Activated naive CD4-positive, alpha-beta T cell treated with anti-CD3 and anti-CD28 coated beads, Interleukin-2, amount 10 ng/mL, durations not matched to agents 7 days and 5 days (primary cell): ENCODE measurements at places on chromosomes 12 and 14.
A peak's percentile ranks its signal among the peaks of the same experiment; 100 is the strongest.

DNA sequence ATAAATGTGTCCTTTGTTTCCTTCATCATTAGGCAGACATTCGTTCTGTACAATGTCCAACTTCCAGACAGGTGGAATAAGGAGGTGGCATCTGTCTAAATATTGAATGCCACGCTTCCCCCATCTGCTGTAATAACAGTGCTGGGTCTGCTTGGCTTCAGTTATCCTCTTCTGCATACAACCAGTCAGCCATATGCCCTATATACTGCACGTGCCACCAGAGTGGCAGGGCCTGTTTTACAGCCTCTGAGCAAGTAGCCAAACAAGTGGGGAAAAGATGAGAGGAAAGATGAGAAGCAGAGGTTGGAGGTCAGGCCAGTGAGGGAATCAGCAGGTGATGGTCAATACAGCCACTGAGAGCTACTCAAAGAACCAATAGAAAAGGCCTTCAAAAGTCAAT lies 55.4 kb downstream of the OTX2 start:
- H3K4me3 ChIP-seq, result no peak overlapping the region
- H3K36me3 ChIP-seq, result no peaks in the 10 kb centered on the region
- peaks cover 6% of the 10 kb centered on the region for H3K27me3 ChIP-seq
- no peaks in the 10 kb centered on the region for H3K4me1 ChIP-seq
- H3K27ac ChIP-seq, result no peak overlapping the region
- DNase-seq, result no peak

- no peaks in the 10 kb centered on the region for H3K27me3 ChIP-seq
- H3K4me3 ChIP-seq, result no peak overlapping the region
- no peaks in the 10 kb centered on the region for H3K4me1 ChIP-seq
These were observed 380.3 kb upstream of the TBX3 start for GRCh38 chr12:115064296-115064695.

- H3K36me3 ChIP-seq, result no peaks in the 10 kb centered on the region
- no peak for DNase-seq
- no peaks in the 10 kb centered on the region for H3K4me1 ChIP-seq
- no peak overlapping the region for H3K4me3 ChIP-seq
- peaks cover under 1% of the 10 kb centered on the region for H3K27me3 ChIP-seq
These were observed 126.9 kb downstream of the TTC8 start for GRCh38 chr14:88951370-88951769.

DNA sequence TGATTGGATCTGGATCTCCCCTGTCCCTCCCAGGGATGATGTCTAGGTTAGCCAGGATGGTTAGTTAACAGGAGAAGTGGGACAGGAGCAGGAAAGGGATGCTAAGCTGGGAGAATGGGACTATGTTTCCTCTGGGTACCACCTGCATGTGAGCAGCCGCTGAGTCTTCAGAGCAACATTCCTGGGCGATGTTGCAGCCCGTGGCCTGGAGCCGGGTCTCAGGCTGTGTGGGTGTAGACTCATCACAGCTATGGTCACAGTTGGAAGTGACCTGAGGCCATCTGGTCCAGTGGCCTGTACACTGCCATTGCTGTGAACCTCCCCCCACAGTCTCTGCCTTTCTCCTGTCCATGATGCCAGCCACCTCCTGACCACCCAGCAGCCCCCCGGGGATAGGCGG lies 422.6 kb downstream of the DPF3 start:
- peaks cover 18% of the 10 kb centered on the region for H3K27me3 ChIP-seq
- H3K36me3 ChIP-seq, result peaks cover 2% of the 10 kb centered on the region
- H3K4me3 ChIP-seq, result no peak overlapping the region
- peaks cover 36% of the 10 kb centered on the region for H3K4me1 ChIP-seq
- no peak overlapping the region for H3K27ac ChIP-seq

GRCh38 chr12:31804185-31804504 lies 75.3 kb upstream of the AMN1 start:
- H3K36me3 ChIP-seq, result peaks cover 16% of the 10 kb centered on the region
- DNase-seq, result no peak
- no peaks in the 10 kb centered on the region for H3K27me3 ChIP-seq
- peak overlapping the region; percentile 12 for H3K27ac ChIP-seq
- H3K4me1 ChIP-seq, result peaks cover 51% of the 10 kb centered on the region

DNA sequence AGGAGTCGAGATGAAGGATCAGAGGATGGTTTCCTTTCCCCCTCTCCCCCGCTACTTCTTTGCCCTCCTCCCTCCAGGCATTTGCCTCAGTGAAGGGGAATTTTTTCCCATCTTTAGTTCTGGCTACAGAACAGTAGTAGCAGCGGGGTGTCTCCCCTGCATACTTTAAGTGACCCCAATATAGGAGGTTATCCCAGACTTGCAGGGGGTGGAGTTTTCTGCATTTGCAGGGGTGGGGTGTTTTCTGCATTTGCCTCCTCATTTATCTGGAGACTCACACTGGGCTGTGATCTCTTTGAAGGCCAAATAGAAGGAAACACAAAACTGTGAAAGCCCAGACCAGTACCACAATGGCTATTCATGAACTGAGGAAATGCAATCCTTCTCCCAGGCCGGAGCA lies 19.8 kb downstream of the PTPRB start:
- no peak overlapping the region for H3K27ac ChIP-seq
- H3K27me3 ChIP-seq, result peaks cover 8% of the 10 kb centered on the region

DNA sequence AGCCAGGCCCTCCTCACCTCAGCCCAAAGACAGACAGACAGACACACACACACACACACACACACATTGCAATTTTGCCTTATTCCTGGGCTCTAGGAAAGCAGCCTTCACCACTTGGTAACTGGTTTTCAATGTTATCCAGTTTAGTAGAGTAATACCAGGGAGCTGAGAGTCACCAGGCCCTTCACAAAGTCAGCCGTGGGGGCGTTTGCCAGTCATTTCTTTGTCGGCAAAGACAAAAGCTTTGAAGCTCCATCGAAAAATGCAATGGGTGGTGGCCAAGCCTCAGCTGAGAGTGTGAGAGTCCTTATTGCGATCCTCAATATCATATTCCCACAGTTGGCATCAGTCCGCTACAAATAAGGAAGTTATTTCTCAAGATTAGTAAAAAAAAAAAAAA lies 8.1 kb upstream of the KCNA5 start:
- H3K4me3 ChIP-seq, result no peak overlapping the region
- no peaks in the 10 kb centered on the region for H3K36me3 ChIP-seq
- no peak for DNase-seq
- H3K4me1 ChIP-seq, result no peaks in the 10 kb centered on the region

GRCh38 chr14:64755781-64756221 lies 51.6 kb downstream of the PLEKHG3 start:
- H3K4me3 ChIP-seq, result no peak overlapping the region
- no peaks in the 10 kb centered on the region for H3K36me3 ChIP-seq
- DNase-seq, result peak; percentile 58
- H3K4me1 ChIP-seq, result peaks cover 37% of the 10 kb centered on the region
- H3K27me3 ChIP-seq, result peaks cover 74% of the 10 kb centered on the region

DNA sequence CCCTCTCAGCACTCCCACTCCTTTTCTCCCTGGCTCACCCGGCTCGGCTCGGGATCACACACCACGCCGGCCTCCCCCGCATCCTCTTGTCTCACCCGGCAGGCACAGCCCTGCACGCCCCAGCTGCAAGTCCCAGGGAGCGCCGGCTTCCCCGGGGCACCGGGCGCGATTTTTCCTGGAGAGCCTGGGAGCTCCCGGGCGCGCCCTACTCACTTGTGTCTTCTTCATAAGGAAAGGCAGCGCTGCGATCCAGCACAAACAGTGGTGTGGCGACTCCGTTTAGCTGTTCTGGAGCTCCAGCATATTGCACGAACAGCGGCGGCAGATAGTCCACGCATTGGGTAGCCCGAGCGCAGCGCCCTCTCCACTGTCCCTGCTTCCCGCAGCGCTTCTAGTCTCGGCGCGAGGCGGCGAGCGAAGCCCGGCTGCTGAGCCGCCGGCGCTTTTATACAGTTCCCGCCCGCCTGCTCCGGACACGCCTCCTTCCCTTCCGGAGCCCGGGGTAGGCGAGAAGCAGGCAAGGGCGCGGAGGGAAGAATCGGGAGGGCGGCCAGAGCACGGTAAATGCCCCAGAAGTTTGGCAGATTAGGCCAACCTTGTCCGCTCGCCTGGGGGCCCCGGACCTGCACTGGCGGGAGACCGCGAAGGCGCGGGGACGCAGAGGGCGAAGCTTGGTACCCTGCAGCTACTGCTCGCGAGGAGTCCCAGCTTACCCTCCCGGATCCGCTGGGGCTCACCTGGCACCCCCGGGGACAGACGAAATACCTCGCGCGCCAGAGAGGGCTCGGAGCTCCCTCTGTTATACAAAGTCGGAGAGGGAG lies at the start of gene KITLG:
Gene KITLG, minus strand, starts transcription at position 421 of the 821 bp plus-strand sequence. Its CDS starts 193 bp downstream, at position 228.
- H3K27me3 ChIP-seq, result peaks cover 27% of the 10 kb centered on the region
- H3K4me1 ChIP-seq, result peaks cover 12% of the 10 kb centered on the region
- H3K27ac ChIP-seq, result no peak within 1 kb of the TSS

GRCh38 chr14:89660166-89660565 lies 243.1 kb upstream of the FOXN3 start:
- peaks cover 4% of the 10 kb centered on the region for H3K27me3 ChIP-seq
- DNase-seq, result no peak

GRCh38 chr14:61281948-61282275 lies 774 bp upstream of the TMEM30B start:
- DNase-seq, result no peak
- H3K27ac ChIP-seq, result no peak overlapping the region
- peaks cover 44% of the 10 kb centered on the region for H3K4me1 ChIP-seq
- H3K4me3 ChIP-seq, result peak overlapping the region; percentile 71
- H3K36me3 ChIP-seq, result no peaks in the 10 kb centered on the region
- H3K27me3 ChIP-seq, result peaks cover 43% of the 10 kb centered on the region

GRCh38 chr12:12927211-12928079 lies 24.5 kb downstream of the GPRC5D start:
- H3K27me3 ChIP-seq, result peaks cover 38% of the 10 kb centered on the region
- peak; percentile 58 for DNase-seq
- peak overlapping the region; percentile 55 for H3K27ac ChIP-seq

DNA sequence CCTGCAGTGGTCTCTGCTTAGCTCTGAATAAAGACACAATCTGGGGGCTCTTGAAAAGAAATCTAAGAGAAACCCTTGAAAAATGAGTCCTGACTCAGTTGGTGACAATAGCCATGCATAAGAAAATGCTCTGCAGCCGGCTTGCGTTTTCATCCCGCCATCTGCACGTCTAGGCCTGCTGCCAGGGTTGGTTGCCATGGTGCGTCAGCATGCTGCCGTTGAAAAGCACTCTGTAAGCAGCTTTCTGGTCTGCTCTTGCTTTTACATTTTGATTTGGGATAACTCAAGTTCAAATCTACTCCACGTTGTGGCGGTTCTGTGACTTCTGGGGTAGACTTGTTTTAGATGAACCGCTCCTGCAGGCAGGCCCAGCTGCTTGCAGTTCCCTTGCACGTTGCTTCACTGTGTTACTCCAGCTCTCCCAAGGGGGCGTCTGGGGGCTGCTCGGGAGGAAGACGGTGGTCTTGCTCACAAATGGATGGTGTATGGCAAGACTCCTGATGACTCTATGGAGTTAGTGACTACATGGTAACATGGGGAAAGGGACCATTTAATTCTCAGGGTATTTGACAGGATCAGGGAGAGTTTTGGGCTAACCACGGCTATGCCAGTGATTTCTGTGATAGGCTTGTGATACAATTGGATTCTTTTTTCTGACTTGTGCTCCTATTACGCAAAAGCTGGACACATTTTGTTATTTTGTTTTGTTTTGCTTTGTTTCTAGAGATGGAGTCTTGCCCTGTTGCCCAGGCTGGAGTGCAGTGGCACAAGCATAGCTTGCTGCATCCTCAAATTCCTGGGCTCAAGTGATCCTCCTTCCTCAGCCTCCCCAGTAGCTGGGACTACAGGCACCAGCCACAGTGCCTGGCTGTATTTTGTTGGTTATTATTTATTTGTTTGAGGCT lies 15.8 kb downstream of the WNT5B start:
- peaks cover 53% of the 10 kb centered on the region for H3K27me3 ChIP-seq
- no peak overlapping the region for H3K27ac ChIP-seq
- H3K4me1 ChIP-seq, result peaks cover 9% of the 10 kb centered on the region
- DNase-seq, result no peak
- no peaks in the 10 kb centered on the region for H3K36me3 ChIP-seq
- no peak overlapping the region for H3K4me3 ChIP-seq

DNA sequence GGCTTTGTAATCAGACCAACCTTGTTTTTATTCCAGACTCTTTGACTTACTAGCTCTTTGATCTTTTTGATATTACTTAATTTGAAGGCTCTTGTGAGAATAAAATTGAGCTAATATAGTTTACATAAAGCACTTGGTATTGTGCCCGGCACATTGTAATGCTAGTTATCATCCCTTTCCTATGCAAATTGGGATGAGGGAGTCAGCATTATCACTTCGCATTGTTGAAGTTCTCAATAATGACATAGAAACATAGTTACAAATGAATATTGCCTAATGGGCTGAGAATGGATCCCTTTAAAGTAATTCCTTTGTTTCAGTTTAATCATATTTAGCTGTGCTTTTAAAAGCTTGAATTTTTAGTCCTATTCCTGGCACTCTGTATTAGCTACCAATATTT lies 36.6 kb downstream of the SUPT16H start:
- no peak overlapping the region for H3K4me3 ChIP-seq
- H3K27ac ChIP-seq, result no peak overlapping the region
- peaks cover 19% of the 10 kb centered on the region for H3K36me3 ChIP-seq
- peaks cover 20% of the 10 kb centered on the region for H3K27me3 ChIP-seq
- H3K4me1 ChIP-seq, result peaks cover 12% of the 10 kb centered on the region
- no peak for DNase-seq

- H3K4me1 ChIP-seq, result no peaks in the 10 kb centered on the region
- H3K27ac ChIP-seq, result no peak overlapping the region
- H3K36me3 ChIP-seq, result peaks cover 37% of the 10 kb centered on the region
- H3K4me3 ChIP-seq, result no peak overlapping the region
- DNase-seq, result no peak
These were observed 32.1 kb upstream of the CSRNP2 start for GRCh38 chr12:51115533-51115932.

GRCh38 chr14:82710267-82710841 lies 1176.7 kb upstream of the SEL1L start:
- no peak overlapping the region for H3K4me3 ChIP-seq
- peak; percentile 50 for DNase-seq
- H3K27me3 ChIP-seq, result no peaks in the 10 kb centered on the region
- no peaks in the 10 kb centered on the region for H3K36me3 ChIP-seq
- H3K4me1 ChIP-seq, result no peaks in the 10 kb centered on the region
- H3K27ac ChIP-seq, result no peak overlapping the region

DNA sequence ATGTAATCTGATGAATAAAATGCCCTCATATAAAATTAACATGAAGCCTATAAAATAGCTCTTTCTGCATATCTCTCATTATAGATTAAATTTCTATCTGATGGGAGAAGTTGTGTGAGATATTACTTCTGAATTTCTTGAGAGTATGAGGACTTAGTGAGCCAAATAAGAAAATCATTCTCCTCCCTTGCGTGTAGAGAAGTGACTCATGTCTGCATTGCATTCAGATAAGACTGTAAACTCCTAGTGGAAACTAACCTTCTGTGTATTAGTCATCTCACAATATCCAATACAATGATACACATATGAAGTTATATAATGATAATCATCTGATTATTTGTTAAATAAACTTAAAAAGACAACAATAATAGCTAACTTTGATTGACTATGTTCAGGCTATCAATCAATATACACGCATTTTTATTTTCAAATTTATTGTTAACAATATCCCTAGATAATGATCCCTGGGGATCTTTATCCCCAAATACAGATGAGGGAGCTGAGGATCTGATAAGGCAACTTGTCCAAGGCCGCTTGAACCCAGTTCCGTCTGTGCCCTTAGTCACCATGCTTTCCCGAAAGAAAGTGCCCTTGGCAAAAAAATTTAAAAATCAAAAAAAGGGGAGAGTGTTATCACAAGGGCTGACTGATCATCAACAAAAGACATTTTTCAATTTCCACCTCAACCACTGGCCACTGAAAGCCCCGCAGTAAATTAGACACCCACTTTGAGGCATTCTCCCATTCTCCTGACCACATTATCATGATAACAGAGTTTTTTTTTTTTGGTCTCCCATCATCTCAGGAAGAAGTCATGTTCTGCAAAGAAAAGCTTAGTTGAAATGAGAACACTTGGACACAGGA lies 189.2 kb upstream of the RASSF8 start:
- no peak overlapping the region for H3K27ac ChIP-seq
- no peak overlapping the region for H3K4me3 ChIP-seq
- no peaks in the 10 kb centered on the region for H3K36me3 ChIP-seq
- no peaks in the 10 kb centered on the region for H3K4me1 ChIP-seq
